ENCODE measurements at places on chromosomes 6 and 20.
A peak's percentile ranks its signal among the peaks of the same experiment; 100 is the strongest.

GRCh38 chr6:157762636-157763035 lies 60.4 kb upstream of the SNX9 start:
- no peak for DNase-seq

GRCh38 chr20:46816097-46816496 lies 78.5 kb upstream of the EYA2 start:
- no peak for DNase-seq

- no peak for DNase-seq
These were observed 62.3 kb downstream of the TRMT6 start for GRCh38 chr20:5888041-5888440.

- DNase-seq = no peak
These were observed 12.4 kb downstream of the SCML4 start for GRCh38 chr6:107811591-107812218.

- DNase-seq = no peak
These were observed 49.4 kb upstream of the IRF4 start for GRCh38 chr6:341914-342831.

GRCh38 chr6:31806470-31807272 lies at the start of gene LSM2:
LSM2 (minus strand) TSS chr6:31806966; CDS start chr6:31806757, 209 bp downstream.
- peak; percentile 95 for DNase-seq

GRCh38 chr20:32751702-32752457 lies 8.6 kb upstream of the COMMD7 start:
- DNase-seq = no peak

GRCh38 chr20:1166948-1167720 lies 17.6 kb downstream of the TMEM74B start:
- DNase-seq = no peak

GRCh38 chr6:111171577-111172400 lies 84.5 kb downstream of the SLC16A10 start:
- no peak for DNase-seq

GRCh38 chr6:131893198-131893597 lies 58.0 kb downstream of the CCN2 start:
- DNase-seq = no peak

- no peak for DNase-seq
These were observed 24.4 kb downstream of the SPDEF start for GRCh38 chr6:34531580-34532201.

DNA sequence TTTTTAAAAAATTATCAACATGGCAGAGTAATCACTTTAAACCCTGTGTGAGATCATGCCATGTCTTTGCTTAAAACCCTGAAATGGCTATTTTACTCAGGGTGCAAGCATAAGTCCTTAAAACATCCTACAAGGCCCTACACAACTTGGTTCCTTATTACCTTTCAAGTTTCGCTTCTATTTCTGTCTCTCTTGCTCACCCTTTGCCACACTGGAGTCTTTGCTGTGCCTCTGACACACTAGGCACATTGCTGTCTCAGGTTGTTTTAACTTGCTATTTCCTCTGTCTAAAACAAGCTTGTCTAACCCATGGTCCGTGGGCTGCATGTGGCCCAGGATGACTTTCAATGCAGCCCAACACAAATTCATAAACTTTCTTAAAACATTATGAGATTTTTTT lies 55.6 kb downstream of the KIAA0408 start:
- no peak for DNase-seq

DNA sequence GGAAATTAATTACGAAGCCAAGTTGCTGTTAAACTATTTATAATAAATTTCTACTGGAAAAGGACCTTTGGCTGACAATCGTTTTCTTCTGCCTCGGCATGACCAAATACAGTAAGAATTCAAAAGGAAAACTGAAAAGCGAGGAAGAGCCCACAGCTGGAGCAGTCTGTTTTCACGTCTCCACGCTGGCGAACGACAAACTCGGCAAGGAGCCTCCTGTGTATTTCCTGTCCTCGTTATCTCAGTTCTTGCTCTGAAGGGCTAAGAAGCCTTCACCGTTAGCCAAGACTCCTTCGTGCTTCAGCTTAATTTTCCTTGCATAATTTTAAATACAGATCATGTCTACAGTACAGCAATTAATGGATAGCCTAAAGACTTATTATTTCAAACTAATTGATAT lies 214.3 kb upstream of the PLCB4 start:
- DNase-seq = no peak

- DNase-seq = no peak
These were observed 99.3 kb downstream of the PRND start for GRCh38 chr20:4820806-4821518.

- DNase-seq = no peak
These were observed 75.7 kb downstream of the SYNDIG1 start for GRCh38 chr20:24545168-24545567.

GRCh38 chr6:148720406-148720805 lies 26.4 kb upstream of the UST start:
- no peak for DNase-seq

GRCh38 chr20:25059866-25060465 lies 2.0 kb upstream of the ACSS1 start:
- DNase-seq = no peak

Data from stimulated activated CD8-positive, alpha-beta memory T cell treated with anti-CD3 and anti-CD28 coated beads, Interleukin-12 subunit alpha, Interleukin-12 subunit beta, amount 100 ng/mL, for 4 hours (primary cell).